ENCODE measurements at places on chromosomes 6 and 20.

- DNase-seq = no peak
These were observed 38.4 kb downstream of the PPP1R3G start for GRCh38 chr6:5123296-5124143.

DNA sequence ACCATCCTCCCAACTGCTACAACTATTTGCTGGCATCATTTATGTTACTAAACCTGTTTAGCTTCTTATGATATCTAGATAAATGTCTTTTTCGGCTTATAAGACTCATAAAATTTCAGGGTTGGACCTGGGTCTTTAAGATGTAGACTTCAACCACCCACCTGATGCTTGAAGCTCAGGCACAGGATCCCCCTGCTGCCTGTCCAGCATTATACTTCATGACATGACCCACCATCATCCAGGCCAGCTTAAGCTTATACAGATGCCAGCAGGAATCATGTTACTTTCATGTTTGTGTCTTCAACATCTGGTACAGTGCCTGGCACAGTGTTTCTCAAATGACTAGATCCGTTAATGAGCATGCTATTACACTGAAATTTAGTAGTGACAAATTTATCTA is 47.4 kb downstream of the SLC17A5 start:
- no peak for DNase-seq

DNA sequence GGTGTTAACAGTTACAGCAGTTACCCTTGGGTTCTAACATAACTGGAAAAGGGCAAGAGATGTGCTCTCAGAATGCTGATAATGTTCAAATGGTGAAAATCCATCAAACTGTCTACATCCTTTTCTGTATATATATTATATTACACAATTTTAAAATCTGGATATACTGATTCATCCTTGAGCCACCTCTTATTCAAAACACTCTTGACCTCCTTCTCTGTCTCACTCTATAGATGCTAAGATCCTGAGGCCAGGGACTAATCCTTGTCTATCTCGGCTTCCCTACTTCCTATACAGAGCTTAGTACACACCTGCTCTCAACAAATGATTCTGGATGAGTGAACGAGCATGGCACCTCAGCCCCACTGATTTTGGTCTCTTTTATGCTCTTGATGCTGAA is 47.3 kb downstream of the HIVEP2 start:
- no peak for DNase-seq

GRCh38 chr6:131685266-131685780 is 15.9 kb downstream of the OR2A4 start:
- no peak for DNase-seq

DNA sequence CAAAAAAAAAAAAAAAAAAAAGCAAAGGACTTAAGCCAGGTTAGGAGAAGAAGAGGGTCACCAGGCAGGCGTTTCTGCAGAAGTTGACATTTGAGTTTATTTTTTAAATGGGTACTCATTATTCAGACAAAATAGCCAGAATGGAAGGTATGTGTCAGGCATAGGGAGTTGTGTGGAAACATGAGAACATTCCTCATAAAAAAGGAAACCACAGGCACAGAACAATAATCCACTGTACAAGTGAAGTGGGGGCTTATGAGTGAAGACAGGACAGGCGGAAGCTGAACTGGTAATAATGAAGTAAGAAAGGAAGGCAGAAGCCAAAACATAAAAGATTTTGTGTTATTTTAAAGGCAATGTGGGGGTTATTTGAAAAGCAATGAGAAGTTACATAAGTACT is 104.6 kb downstream of the EPB41L2 start:
- no peak for DNase-seq
